Effector memory CD8-positive, alpha-beta T cell (primary cell): ENCODE measurements at places on chromosomes 5 and 9.

GRCh38 chr5:78983601-78984438, 1.3 kb downstream of the ARSB start:
- DNase-seq, result no peak

DNA sequence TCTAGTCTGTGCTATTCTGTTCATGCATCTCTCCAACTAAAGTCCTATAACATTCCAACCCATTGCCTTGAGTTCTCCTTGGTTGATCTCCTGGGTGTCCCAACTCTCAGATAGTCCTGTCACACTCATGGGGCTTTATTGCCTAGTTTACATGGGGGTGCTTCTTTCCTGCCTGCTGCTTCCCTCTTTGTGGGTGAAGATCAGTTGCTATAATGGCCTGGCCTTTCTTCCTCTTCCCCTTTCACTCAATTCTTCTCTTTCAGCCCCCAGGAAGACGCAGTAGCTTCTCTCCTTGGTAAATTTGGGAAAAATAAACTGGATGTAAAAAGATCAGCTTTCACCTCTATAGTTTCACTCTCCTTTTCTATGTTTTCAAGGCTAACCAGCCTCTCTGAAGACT, 66.5 kb downstream of the PTCD2 start:
- DNase-seq, result no peak

- no peak for DNase-seq
Measured at GRCh38 chr5:65721050-65721719, 724 bp downstream of the SGTB start.

DNA sequence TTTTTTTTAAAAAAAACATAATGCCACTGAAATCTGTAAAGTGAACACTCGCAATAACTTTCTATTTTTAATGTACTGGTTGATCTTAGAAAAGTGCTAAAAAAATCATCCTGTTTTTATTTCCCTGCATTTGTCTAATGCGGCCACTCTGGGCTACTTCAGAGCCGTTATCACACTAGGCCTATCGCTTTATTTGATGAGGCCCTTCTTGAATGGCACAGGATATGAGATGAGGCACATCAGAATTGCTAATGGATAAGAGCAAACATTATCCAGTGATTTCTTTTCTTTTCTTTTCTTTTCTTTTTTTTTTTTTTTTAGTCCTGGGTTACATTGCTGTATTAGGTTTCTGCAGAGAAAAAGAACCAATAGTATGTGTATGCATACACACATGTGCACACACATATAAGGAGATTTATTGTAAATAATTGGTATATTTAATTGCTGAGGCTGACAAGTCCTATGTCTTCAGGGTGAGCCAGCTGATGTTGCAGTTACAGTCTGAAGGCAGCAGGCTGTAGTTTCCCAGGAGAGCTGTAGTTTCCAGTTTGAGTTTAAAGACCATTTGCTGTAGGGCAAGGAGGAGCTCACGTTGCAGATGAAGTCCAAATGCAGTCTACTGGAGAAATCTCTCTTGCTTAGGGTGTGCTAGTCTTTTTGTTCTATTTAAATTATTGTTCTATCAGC, 391.7 kb downstream of the MED10 start:
- no peak for DNase-seq

GRCh38 chr9:133681658-133682306, 45.6 kb downstream of the DBH start:
- no peak for DNase-seq

GRCh38 chr5:110361471-110361870, 365.0 kb downstream of the TMEM232 start:
- DNase-seq, result no peak

GRCh38 chr5:53087621-53088121, 21.9 kb downstream of the MOCS2 start:
- no peak for DNase-seq

GRCh38 chr5:27523629-27524028, 485.2 kb upstream of the CDH9 start:
- DNase-seq, result no peak

GRCh38 chr5:43420241-43420640, 8.1 kb upstream of the CCL28 start:
- DNase-seq, result no peak

DNA sequence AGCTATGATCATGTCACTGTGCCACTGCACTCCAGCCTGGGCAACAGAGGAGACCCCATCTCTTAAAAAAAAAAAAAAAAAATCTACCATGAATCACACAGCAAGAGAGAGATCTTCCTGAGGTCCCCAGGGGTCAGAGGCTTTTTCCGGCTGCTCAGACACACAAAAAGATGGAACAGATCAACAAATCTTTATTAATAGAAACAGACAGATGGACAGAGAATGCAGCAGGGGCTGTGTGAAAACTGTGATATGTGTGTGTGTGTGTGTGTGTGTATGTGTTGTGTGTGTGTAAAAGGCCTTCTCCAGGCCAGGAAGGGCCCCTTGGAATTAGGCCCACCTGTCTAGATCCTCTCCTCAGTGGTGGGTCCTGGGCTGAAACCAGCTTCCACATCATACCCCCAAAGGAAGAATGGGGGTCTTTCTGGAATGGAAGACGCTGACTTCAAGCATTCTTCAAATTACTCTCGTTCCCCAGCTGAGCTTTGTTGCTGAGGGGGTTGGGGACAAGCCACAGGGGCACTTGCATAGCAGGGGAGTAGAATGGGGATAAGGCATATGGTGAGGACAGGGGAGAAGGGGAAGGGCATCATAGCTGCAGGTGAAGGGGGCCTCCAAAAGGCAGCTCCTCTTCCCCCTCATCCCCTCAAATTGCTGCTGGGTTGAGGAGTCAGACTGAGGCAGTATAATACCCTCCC, 2.9 kb downstream of the SIGMAR1 start:
- DNase-seq, result no peak

DNA sequence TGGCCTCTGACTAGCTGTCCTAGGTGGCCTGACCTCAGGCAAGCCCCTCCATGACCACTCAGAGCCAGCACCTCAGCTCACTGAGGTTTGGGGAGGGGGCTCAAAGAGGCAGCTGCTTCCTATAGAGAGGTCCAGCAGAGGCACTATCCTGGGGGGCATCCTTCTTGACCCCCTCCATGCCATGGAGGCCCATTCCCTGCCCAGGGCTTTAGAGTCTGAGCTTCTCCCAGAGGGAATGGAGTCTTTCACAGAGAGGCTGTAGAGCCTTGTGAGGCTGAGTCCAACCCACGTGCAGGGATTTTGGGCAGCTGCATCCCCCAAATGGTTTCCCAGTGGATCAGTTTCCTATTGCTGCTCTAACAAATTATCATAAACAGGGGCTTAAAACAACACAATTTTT, 16.9 kb downstream of the IRF1 start:
- DNase-seq, result no peak

DNA sequence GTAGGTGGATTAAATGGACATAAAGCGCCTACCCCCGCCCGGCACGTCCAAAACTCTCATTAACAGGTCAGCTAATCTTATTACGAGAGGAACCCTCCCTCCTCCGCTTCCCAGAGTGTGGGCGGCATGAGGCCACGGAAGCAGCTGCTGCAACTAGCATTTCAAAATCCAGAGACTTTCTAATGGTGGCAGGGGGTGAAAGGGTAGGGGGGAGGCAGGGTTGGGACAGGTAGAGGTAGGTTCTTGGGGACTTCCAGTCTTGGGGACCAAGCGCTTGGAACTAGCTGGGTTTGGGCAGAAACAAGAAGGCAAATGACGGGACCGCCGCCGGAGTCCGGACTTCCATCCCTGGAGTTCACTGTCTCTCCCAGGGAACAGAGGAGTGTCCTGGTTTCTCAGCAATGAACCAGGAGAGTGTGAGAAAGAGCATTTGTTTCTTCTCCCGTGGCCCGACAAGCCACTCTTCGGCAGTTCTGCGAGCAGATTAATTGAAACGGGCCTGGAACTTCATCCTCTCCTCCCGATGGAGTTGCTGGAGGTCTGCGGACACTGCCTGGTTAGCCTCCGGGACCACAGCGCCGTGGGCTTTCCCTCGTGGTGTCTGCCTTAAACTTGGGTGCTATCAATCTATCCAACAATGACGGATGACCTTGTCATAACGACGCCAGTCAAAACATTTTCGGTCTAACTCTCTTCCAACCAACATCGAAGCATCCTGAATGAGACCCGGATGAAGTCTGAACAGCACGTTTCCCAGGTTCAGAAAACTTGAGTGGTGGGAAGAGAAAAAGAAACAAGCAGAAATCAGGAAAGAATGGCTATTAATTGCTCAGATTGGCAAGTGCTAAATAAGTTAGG, 1.6 kb upstream of the PRDM6 start:
- no peak for DNase-seq

- DNase-seq, result no peak
Measured at GRCh38 chr5:56569566-56569965, 245.8 kb upstream of the MAP3K1 start.

GRCh38 chr5:168796000-168796399, 216.8 kb upstream of the PANK3 start:
- no peak for DNase-seq

- no peak for DNase-seq
Measured at GRCh38 chr9:131366761-131367401, 27.0 kb upstream of the PRRC2B start.

DNA sequence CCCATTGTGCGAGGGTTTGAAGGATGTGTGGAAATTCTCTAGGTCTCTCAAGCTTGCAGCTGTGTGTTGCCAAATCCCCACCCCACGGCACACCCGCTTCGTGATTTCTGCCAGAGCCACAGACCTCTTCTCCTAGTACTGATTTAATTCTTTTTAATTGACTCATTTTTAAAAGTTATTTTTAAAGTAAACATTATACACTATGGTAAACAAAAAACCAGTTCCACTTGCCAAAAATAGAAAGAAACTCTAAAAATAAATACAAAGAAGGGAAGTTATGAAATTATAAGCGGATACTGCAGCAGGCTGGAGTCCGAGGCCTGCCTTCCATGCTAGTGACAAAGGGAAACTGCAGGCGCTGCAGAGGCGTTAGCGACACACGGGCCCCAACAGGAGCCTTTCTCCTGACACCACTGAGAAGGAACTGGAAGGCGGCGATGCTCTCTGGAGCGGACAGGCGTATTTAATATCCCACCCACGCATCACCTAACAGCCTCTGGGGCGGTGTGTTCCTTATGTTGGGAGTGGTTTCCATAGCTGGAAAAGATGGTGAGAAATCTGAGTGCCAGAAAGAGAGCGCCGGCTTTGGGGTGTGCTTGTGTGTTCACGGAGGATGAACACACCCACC, 122.5 kb downstream of the COL23A1 start:
- no peak for DNase-seq

GRCh38 chr5:174045470-174046025, at the start of gene NSG2:
TSS of gene NSG2 (plus strand) at chr5:174045706. CDS start at chr5:174046756, 1,050 bp downstream.
- no peak for DNase-seq

- no peak for DNase-seq
Measured at GRCh38 chr5:35640623-35641022, 23.0 kb downstream of the SPEF2 start.

DNA sequence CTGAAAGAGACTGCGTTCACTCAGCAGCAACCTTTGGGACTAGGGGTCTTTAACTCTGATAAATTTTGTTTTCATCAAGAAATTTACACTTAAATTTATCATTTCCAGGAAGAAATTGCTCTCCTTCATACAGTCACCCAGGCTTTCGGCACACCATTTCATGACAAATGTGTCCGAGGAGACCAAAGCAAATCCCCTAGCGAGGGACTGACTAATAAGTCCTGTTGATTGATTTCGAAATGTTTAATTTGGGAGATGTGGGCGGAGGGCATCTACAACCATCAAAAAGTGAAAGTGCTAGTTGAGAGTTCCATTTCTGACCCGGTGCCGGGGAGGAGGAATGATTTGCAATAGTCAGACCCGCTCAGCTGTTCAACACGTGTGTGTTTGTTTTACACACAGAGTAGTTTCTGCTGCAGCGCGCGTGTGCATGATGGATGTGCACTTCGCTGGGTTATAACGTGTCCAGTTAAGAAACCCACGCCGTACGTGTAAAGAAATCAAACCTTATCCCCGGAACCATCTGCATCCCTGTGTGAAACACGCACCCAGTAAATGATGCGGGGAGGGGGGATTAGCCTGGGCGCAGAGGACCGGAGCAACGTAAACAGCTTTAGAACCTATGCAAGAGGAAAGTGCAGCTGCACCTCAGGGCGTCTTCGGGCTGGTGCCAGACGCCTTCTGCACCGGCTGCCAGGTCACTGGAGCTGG, 845 bp upstream of the NR4A3 start:
- peak; percentile 47 for DNase-seq

DNA sequence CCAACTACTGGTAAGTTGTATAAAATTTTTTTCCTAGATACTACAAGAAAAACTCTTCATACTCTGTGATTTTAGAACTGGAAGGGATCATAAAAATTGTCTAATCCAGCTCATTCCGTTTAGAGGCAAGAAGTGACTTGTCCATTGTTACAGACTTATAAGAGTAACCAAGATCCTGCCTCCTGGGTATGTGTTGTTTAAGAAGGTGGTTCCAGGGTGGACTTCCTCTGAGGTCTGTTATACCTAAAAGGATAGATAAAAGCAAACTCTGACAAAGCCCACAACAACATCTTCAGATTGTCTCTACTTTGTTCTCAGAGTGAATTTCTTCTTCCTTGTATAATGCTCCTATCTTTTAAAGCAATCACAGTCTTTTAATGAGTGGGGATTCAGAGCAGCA, 24.2 kb downstream of the TGFBR1 start:
- DNase-seq, result no peak

DNA sequence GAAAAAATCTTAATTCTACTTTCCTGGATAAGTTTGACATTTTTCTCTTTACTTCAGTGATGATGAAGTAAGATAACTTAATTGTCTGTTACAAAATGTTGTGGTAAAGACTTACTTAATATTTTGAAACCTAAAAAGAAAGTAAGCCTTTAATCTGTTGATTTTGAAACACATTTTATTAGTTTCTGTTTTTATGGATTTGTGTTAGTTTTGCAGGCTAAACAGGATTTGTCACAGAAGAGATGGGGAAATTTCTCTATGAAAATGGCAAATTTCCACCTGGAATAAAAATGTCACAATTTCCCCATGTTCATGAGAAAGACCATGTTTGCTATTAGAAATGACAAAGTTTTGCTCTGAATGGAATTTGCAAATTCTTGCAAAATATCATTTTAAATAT, 237.1 kb downstream of the RFX3 start:
- DNase-seq, result no peak
